Naive thymus-derived CD8-positive, alpha-beta T cell (primary cell): ENCODE measurements at places on chromosomes 1 and 21. TPM values are rescaled to one million over a fixed set of nuclear protein-coding genes. Genes with fewer than 3 reads are reported as not detected.

DNA sequence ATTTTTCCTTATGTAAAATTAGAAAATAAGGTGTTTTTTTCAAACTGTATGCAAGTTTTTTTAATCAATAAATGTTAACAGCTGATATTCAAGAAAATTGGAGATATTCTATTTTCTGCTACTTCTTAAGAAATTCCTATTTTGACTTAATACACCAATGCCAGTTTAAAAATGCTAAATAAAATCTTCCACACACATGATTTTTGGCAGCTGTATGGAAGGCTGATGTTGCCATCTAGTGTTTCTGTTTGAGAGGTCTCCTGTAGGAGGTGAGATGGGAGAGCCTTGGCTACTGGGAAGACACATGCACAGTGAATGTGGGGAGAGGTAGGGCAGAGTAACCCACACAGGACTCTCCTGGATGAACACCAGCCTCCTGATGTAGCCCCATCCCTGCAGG lies 29.2 kb upstream of the OR2B11 start:
- DNase-seq: no peak

Gene GJC2
- 2.6 TPM for total RNA-seq

GRCh38 chr1:24369801-24370200 lies 43.8 kb downstream of the STPG1 start:
- DNase-seq: no peak

DNA sequence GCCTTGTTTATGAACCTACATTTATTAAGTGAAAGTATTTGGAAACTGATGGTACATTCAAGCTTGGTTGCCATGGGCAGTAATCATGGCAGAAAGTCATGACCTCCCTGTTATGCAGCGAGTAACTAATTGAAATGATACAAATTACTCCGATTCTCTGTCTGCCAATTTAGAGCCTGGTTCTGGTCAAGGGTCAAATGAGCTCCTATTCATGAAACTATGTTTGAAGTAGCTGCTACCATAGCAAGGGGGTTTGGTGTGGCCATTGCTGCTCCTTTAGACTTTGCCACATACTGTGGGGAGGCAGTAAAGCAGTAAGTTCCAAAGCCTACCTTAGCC lies 187.2 kb upstream of the FOXD3 start:
- no peak for DNase-seq

GRCh38 chr1:200351826-200352549 lies 57.8 kb downstream of the ZNF281 start:
- DNase-seq: peak; percentile 35

- DNase-seq: no peak
Observed at GRCh38 chr1:210653771-210654170, 325.1 kb downstream of the HHAT start.

Gene LCE1E
- not detected for total RNA-seq

GRCh38 chr1:7313081-7313546 lies 458.0 kb upstream of the VAMP3 start:
- DNase-seq: no peak

- no peak for DNase-seq
Observed at GRCh38 chr1:48082271-48082962, 85.2 kb upstream of the TRABD2B start.

- peak; percentile 62 for DNase-seq
Observed at GRCh38 chr1:109425391-109426280, 612 bp downstream of the PSMA5 start.

Gene UTS2
- not detected for total RNA-seq

Gene OR2L2
- 0.30 TPM for total RNA-seq

Gene ANKRD65
- not detected for total RNA-seq

GRCh38 chr1:7488475-7488842 lies 282.6 kb upstream of the VAMP3 start:
- DNase-seq: no peak

- DNase-seq: no peak
Observed at GRCh38 chr1:48175116-48175515, 47.4 kb upstream of the SLC5A9 start.

DNA sequence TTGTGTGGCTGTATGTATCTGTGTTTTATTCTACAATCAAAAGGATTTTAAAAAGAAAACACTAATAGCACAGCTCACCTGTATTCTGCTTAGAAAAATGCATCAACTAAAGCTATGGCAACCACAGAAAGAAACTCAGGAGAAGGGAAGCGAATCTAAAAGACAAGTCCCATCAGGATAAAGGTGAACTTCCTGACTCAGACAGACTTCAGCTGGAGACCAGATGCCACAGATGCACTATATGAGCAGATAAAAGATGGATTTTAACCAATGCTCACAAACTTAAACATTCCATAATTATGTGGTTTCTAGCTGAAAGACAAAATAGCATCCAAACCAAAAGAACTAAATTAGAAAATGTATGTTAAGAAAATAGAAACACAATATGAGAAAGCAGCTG lies 231.0 kb downstream of the RERE start:
- no peak for DNase-seq

Gene PPFIA4
- 1.4 TPM for total RNA-seq

GRCh38 chr21:43846430-43846829 lies 18.6 kb upstream of the AGPAT3 start:
- DNase-seq: no peak

Gene CLCA2
- not detected for total RNA-seq

DNA sequence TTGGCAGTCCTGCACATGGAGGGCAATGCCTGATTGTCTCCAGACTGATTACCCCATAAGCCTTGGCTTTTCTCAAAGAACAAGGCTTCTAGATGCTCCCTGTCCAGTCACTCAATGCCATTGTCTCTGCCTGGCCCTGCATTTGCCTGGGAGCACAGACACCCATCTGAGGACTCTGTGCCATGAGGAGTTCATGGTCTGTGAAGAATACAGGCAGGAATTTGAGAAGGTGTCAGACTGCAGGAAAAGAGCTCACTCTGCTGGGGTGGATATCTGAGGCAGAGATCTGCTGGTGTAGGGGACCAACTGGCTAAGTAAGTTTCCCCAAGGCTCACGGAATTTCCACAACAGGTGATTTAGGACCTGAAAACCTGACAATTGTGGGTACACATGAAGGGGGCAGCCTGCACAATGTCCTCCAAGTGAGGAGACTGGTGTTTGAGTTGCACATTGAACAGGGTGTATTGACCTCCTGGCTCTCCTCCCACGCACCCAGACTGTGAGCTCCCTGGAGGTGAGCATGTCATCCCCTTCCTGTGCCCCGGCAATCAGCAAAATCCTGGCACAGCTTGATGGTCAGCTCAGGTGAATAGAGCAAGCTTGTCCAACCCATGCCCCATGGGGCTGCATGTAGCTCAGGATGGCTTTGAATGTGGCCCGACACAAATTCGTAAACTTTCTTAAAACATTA lies 829 bp downstream of the CYP4A22 start:
- no peak for DNase-seq

- DNase-seq: no peak
Observed at GRCh38 chr1:45443580-45444446, 47.1 kb downstream of the TESK2 start.

Gene FAM72B
- not detected for total RNA-seq

DNA sequence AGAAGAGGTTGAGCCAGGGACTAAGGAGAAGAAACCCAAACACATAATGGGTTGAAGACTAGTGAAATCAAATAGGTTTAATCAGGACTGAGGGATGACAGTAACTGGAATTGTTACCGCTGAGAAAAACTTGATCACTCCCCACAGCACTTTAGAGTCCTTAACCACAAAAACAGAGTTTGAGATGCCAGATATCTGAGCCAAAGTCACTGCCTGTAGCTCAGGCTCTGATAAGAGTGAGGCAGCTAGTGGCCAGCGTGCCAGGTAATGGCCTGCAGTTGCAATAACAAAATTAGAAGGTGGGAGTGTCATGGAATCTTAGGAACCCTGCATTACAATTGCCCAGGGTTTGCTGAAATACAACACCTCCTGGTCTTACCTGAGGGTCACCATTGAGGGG lies 48.0 kb downstream of the PRKAB2 start:
- no peak for DNase-seq

DNA sequence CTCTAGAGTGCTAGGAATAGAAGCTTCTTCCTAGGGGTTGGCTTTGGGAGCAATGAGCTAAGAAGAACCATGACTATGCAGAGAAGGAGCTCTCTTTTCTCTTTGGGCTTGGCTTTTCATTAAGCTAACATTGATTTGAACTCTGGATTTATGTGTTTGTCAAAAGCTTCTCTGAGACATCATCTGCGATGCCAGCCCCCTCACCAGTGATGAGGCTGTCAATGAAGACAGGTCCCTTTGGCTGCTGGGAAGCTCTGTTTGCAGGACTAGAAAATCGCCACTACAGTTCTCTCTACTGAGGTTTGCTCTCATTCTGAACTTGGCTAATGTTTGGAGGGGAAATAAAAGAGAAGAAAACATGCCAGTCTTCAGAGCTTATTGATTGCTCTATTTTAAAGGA lies 185.0 kb downstream of the PCP4 start:
- DNase-seq: no peak

Gene DEGS1
- total RNA-seq: 35.2 TPM

Gene MATN1
- 0.47 TPM for total RNA-seq

Gene RAB13
- 2.8 TPM for total RNA-seq

DNA sequence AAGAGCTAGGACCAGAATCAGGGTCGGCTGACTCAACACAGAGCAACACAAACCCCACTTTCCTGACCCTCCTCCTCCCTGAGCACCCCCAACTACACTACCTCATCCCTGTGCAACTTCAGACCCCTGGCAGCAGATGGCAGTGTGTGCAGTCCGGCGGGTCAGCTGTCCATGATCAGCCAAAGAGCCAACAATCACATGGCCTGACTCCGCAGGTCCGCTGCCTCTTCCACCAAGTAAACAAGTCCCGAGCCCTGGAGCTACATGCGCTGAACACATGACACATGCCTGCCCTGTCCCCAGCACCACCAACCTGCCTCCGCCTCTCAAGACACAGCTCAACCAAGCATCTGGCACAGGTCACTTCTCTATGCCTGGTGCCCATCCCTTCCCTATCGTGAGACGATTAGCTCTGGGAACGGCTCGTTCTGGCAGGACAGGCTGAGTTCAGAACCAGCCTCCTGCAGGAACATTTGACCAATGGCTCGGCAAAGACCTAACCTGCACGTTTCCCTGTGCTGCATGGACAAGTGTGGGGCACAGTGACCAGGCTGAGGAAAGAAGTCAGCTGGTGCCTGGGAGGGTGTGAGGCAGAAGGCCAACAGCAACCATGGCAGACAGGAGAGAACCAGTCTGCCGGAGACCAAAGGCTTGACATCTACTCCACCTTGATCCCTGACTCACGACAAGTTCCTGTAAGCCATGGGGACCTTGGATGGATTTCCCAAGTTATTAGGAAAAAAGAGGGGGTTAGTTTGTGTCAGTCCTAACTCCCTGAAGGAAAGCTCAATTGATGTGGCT lies 60.3 kb downstream of the CD46 start:
- no peak for DNase-seq

DNA sequence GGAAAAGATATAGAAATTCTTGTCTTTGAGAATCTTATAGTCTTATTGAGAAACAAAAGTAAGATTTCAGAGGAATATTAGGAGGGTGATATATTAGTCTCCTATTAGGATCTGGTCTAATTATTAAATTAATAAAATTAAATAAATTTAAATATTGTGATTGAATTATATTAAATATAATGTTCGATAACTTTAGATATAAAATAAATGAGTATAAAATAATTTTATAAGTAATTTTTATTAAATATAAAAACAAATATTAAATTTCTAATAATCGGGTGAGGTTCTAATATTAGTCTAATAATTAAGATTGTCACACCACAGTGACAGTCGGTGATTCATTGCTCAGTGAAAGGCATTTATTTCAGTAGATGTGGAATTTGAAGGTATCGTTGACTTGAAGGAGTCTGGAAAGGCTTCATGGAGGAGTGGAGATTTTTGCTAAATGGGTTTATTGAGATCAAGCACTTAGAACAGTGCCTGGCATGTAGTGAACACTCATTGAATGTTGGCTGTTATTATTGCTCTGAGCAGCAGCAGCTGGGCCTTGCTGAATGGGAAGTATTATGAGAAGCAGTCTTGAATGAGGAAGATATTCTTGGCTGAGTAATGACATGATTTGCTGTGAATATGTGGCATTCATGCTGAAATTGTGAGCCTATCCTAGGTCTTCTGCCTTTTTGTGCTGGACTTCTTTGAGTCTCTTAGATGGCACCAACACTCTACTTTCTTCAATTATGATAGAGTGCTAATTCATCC lies 74.6 kb downstream of the USP25 start:
- DNase-seq: no peak

DNA sequence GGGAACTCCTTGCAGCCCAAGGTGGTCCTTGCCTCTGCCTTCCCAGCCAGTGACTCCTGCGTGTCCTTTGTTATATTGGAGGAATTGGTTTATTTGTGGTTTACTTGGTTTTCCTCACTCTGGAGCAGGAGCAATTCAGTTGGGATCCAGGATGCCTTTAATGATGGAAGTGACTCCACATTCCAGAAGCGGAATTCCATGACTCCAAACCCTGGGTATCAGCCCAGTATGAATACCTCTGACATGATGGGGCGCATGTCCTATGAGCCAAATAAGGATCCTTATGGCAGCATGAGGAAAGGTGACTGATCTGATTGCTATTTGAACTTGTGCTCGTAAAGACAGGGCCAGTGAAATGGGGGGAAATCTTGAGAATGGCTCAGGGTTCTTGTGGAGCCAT lies 15.1 kb upstream of the PIGV start:
- DNase-seq: no peak
